CMK (cell line): ENCODE measurements at places on chromosomes 6 and 20.

- DNase-seq, result no peak
Observed at GRCh38 chr6:10460096-10460495, 45.2 kb upstream of the TFAP2A start.

GRCh38 chr20:51156041-51156982, 133.4 kb upstream of the KCNG1 start:
- no peak for DNase-seq

DNA sequence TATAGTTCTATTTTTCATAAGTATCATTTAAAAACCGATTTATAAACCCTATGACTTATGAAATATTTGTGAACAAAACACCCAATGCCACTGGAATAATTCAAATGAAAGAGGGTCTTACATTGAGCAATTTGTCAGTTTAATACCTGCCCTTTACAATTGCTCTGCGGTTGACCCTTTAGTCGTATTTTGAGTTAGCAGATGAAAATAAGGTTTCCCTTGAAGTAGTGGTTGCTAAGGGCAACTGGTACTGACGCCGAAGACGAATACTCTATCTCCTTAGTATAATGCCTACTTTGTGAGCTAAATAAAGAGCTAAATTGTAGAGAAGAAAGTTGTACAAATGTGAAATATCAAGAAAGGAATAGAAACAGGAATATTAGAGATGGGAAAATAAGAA, 69.4 kb downstream of the KCNQ5 start:
- no peak for DNase-seq

GRCh38 chr20:63273635-63274380, 1.2 kb downstream of the ARFGAP1 start:
- no peak for DNase-seq

DNA sequence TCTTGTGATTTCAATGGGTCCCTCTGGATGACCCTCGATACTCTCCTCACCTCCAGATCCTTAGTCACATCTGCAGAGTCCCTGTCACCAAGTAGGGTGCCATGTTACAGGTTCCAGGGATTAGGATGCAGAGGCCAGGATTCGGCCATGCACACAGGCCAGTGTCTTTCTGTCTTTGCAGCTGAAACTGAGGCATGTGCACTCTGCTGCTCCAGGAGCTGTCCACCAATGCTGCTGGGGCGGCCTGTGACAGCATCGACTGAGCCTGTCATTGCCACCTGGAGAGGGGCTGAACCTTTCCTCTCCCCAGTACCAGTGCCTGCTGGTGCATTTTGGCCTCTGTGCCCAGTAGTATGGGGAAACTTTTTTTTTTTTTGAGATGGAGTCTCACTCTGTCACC, 4.4 kb upstream of the RBM38 start:
- no peak for DNase-seq

GRCh38 chr6:169371344-169372127, 117.9 kb upstream of the THBS2 start:
- no peak for DNase-seq
